Stimulated activated CD8-positive, alpha-beta memory T cell treated with anti-CD3 and anti-CD28 coated beads, Interleukin-4, amount 100 ng/mL, for 4 hours (primary cell): ENCODE measurements at places on chromosomes 6 and 20.

GRCh38 chr6:110285306-110286060 is 72.7 kb downstream of the METTL24 start:
- no peak for DNase-seq

- DNase-seq, result no peak
Observed at GRCh38 chr20:43065299-43065698, 124.4 kb downstream of the PTPRT start.

DNA sequence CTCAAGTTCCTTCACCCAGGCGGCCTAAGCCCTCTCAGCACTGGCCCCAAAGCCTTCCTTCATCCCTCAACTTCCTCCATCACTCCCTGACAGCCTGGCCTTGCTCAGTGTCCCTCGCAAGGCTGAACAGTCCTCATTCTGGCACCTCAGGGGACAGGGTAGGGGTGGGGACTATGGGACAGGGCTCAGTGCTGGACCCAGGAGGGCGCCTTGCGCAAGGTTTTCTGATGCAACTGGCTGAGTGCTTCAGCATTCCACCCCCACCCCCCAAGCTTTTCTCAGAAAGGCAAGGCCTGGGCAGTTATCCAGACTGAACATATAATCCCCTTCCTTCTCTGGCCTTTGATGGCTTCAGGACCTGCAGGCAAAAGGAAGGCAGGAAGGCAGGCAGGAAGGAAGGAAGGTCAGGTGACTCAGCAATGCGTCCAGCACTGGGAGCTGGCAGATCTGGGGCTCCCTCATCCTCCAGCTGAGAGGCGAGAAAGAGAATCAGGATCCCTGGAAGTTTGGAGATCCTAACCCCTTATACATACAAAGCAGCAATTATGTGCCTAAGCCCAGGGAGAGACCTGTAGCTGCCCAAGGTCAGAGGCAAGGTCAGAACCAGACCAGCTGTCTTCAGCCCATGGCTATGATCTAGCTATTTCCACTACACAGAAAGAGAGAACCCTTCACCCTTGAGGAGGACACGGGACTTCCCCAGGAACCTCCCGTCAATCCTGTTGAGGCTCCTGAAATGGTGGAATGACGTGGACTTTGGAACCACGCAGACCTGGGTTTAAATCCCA is 8.6 kb upstream of the TRIB3 start:
- DNase-seq, result no peak

- no peak for DNase-seq
Observed at GRCh38 chr20:22428051-22428450, 156.3 kb downstream of the FOXA2 start.

GRCh38 chr6:43221046-43221972 is 8.0 kb downstream of the DNPH1 start:
- DNase-seq, result no peak

GRCh38 chr20:61251529-61252393 is at the start of gene CDH4:
Gene CDH4 (plus strand): TSS chr20:61252261.
- DNase-seq, result no peak

DNA sequence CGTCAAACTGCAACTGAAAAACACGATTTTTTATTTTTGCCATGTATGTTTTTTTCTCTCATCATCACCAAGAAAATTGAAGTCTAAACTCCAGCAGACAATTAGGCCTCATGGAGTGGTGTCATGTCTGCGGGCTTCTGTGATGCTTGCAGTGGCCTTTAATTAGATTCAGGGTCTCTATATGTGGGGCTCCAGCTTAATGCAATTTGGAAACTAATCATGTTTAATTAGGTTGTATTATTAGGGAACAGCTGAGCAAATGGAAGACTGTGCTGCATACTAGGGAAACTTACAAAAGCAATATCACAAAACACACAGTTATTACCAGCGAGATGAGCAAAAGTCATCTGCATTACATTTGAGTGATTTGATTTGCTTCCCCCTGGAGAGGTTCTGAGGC is 132.9 kb upstream of the PMEPA1 start:
- no peak for DNase-seq

- DNase-seq, result no peak
Observed at GRCh38 chr6:47424436-47424836, 53.2 kb upstream of the CD2AP start.

GRCh38 chr6:13012977-13013680 is 296.6 kb downstream of the PHACTR1 start:
- no peak for DNase-seq

DNA sequence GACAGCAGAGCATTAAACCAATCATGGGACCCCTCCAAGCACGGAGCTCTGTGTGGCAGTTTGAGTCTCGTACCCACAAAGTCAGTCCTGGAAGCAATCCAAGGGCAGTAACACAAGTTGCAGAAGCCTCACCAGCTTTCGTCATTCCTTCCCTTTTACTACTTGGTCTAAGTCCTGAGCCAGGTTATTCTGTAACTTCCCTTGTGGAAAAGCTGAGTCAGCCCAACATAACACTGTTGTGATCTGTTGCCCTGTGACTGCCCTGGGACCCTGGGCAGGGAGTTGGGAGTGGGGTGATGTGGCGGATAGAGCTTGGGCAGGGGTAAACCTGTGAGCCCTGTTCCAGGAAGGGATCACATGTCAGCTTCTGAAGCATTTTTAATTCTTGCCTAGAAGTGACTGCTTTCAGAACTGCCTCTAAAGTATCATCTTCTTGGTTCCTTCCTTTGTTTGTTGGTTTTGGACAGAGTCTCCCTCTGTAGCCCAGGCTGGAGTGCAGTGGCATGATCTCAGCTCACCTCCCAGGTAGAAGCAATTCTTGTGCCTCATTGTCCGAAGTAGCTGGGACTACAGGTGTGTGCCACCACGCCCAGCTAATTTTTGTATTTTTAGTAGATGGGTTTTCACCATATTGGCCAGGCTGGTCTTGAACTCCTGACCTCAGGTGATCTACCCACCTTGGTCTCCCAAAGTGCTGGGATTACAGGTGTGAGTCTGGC is 183.7 kb upstream of the JAG1 start:
- no peak for DNase-seq

GRCh38 chr6:108914235-108915022 is 66.2 kb downstream of the ARMC2 start:
- no peak for DNase-seq

- DNase-seq, result no peak
Observed at GRCh38 chr6:89290401-89291155, 24.5 kb downstream of the GABRR2 start.

DNA sequence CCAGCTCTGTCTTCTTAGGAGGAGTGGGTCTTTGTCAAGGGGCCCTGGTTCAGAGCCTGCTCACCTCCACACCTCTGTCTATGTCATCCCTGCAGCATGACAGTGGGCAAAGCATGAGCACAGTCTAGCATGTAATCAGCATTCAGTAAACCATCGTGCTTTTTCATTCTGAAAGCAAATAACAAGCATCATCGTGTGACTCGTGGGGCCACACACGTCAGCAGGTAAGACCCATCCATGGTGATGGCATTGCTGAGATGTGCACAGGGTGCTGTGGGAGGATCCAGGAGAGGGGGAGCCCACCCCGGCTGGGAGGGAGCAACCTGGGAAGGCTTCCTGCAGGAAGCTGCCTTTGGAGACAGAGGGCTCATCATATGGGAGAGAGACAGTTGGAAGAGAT is 106.7 kb downstream of the TMEM242 start:
- DNase-seq, result no peak

DNA sequence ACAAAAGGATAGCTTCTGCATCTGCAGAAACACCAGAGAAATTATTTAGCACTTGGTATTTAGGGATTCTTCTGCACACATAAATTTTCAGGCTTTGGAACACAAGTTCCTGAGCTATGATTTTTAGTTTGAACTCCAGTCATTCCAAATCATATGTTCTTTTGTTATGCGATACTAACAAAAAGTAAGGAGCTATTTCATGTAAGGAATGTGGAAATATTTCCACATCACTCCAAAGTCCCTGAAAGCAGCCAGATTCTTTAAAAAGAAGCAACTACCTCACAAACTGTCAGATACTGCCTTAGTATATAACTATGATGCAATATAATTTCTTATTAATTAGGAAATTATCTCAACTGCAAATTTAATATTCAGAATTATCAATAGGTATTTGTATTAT is 106.9 kb downstream of the RNGTT start:
- no peak for DNase-seq

DNA sequence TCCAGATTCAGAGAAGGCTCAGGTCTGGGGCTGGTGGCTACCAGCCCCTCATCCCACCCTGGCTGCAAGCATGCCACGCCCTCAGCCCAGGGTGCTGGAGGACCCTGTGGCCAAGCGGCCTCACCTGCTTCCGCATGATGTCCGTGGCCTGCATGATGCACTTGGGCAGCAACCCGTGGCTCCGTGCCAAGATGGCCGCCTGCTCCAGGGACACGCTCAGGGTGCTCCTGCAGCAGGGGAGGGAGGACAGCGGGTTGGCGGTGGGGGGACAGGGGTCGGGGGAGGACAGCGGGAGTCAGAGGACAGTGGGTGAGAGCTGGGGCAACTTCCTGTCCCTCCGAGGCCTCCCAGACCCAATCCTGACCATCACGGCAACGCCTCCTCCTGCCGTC is 200.1 kb downstream of the PREX1 start:
- DNase-seq, result no peak

- no peak for DNase-seq
Observed at GRCh38 chr6:20985821-20986220, 451.6 kb downstream of the CDKAL1 start.

DNA sequence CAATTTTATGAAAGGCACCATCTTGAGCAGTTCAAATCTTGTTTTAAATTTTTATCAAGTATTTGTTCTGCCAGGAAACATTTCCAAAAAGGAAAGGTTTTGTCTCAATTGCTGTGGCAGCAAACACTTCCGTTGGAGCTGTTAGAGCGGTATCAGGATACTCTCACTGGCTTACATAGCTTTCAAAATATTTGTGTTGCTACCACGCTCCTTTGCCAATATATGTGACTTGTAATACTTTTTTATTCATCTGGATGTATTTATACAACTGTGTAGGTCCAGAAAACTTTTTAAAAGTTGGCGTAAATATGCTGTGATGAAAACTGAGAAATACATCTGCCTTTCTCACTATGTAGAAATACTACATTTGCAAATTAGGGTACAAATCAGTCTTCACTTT is 37.8 kb upstream of the NHSL1 start:
- DNase-seq, result no peak

GRCh38 chr6:130610303-130610702 is 216.9 kb upstream of the SMLR1 start:
- DNase-seq, result no peak

DNA sequence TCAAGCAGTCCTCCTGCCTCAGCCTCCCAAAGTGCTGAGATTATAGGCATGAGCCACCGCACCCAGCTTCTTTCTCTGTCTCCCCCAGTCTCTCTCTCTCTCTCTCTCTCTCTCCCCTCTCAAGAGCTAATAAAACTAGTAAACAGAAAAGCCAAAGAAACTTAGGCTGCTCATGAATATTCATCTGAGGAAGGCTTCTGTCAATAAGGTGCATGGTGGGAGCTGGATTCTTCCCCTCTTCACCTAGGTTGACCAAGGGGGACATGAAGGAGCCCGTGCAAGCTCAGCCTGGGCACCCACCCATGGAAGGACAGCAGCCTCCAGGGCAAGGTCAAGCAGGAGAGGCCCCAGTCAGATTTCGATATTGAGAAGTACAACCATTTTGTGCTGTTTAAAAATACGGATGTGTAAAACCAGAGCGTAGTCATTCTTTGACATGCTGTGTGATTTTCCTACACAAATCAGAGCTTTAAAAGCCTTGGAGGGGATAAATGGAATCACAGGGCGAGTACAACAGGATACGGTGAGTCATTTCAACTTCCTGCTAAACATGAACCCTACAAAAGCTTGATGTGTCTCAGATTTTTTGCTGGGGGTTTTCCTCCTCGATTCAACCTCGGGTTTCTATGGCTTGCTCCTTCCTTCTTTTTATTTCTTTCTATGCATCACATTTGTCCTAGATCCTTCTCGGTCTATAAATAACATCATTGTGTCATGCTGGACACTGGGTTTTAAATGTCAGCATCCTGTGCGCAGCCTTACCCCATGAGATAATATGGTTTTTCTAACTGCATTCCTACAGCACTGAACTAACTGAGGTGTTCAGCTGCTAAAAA is 368.9 kb upstream of the JARID2 start:
- DNase-seq, result no peak

DNA sequence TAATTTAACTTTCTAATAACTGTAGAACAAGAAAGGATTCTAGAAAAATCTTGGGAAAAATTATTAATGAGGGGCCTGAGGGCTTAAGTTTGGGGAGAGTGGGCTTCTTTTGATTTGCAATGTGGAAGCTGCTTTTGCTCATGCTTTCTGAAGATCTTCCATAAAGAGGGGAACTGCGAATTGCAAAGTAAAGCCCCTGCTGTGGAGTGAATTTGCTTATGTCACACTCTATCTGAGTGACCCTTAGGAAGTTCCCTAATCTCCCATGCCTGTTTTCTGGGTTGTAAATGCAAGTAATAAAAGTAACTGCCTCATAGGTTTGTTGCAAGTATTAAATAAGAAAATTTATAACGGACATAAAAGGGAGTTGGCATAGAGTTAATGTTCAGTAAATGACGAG is 301.2 kb downstream of the PLCB1 start:
- DNase-seq, result no peak

DNA sequence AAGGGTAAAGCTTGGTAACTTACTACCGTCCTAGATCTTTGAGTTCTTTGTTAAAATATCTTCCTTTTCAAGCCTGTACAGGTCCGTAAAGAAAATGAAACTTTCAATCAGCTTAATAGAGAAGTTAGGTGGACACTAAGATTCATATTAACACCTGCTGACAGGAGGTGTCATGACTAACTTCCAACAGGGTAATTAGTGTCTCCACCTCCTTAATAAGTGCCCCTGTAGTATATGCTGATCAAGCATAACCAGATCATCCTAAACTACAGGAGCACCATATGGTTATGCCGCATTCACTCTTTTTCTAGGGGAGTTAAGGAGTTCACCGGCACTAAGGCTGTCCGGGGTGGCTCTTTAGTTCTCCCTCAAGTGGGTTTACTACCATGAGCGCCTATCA is 23.9 kb upstream of the RALGAPA2 start:
- no peak for DNase-seq

DNA sequence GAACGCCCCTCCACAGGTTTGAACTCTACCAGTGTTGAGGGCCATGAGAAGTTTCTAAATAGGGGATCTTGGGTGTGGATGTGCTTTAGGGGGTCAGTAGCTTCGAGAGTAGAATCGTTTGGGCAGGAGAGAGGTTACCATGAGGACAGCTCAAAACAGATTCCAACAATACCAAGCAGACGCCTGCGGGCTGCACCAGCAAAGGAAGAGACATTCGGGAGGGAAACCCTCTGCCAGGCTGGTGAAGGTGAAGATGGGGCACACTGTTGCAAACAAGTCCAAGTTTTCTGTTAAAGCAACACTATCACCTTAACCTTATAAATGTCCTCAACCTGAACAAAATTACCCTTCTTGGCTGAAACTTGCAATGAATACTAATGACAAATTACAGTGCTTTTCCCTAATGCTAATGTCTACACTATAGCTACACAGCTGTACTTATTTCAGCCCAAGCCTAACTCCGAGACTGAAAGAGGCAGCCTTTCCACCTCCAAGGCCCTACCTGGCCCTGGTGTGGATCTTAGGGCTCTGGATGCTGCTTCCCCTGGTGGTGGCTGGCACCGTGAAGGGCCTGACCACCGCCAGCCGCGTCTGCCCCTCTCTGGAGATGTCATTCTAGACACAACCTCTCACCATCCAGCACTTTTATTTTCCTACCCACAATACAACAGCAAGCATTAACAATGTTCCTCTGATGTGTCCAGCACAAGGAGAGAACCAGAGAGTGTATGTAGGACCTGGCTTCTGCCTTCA is 80.1 kb downstream of the DLL1 start:
- DNase-seq, result no peak
